Urothelium cell line (cell line): ENCODE measurements at places on chromosomes 5 and 9.
A peak's percentile ranks its signal among the peaks of the same experiment; 100 is the strongest.

DNA sequence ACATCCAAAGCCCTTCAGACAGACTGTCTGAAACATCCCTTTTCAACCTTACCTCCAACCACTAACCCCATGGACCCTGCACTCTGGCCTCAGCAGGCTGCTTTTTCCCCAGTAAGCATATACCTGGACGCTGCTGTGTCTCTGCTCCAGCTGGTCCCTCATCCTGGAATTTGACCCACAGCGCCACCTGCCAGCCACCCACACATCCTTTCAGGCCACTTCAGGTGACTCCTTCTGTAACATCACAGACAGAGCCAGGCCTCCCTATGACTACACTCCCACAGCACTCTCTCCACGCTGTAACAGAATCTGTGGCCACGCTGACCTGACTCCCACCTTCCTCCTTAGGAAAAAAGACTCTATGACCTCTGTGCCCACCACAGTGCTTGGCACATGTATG lies 3.4 kb downstream of the MGAT1 start:
- DNase-seq, result no peak

DNA sequence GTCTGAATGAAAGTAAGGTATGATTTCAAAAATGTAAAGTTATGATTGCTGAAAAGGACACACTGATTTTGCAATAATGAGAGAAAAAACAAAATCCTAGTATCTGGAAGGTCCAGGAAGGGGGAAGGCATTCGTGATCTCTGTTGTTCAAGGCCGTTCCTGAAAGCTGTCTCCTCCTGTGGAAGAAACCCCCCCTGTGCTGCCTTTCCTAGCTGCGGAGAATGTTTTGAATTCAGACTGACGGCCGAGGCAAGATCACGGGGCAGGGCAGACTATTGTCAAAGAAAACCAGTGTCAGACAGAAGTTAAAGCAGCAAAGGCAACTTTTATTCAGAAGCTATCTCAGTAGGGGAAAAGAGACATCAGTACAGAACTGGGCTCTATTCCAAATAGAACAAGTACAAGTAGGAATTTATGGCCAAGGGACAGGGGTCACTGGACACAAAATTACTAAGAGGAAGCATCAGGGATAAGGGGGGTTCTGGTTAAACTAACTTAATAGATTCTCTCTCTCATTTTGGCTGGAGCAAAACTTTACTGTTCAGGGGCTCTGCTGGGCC lies 61.9 kb upstream of the IGFBPL1 start:
- DNase-seq, result no peak

- DNase-seq, result no peak
Measured at GRCh38 chr5:77180167-77181081, 30.1 kb upstream of the PDE8B start.

- no peak for DNase-seq
Measured at GRCh38 chr5:57445006-57445704, 37.5 kb downstream of the ACTBL2 start.

DNA sequence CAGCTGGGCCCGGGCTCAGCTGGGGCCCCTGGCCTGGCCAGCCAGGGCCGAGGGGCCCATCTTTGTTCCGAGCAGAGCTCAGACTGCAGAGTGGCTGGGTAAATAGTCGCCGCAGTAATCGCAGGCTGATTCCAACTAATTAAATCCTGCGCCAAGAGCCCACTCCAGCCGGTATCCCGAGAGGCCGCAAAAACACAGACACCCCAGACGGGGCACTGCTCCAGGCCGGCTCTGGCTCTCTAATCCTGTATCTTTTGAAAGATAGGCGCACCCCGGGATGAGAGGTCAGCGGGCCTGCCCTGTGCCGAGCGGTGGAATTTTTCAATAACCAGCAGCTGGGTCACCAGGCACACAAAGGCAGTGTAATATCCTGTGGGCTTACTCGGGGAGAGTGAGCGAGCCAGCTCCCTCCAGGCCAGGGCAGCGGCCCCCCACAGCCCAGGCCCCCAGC lies 57.7 kb downstream of the LMX1B start:
- DNase-seq, result no peak

- no peak for DNase-seq
Measured at GRCh38 chr9:130918826-130919558, 20.1 kb downstream of the FIBCD1 start.

DNA sequence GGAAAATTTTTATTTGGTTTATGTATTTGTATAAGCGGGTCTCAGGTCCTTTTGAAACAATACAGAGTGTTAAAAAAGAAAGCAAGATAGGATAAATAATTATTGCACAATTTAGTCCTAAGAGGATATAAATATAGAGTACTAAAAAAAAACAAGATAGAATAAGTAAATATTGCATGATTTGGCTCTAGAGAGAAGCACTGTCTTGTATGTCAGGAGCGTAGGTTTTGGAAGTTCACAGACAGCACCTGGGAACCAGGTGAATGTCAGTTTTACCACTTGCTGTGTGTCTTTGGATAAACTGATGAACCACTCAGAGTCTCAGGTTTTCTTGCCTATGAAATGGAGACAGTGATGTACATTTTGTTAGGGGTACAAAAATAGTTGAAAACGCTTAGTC lies 266.2 kb upstream of the ADAMTSL1 start:
- no peak for DNase-seq

- no peak for DNase-seq
Measured at GRCh38 chr9:130906735-130907416, 10.3 kb upstream of the QRFP start.

DNA sequence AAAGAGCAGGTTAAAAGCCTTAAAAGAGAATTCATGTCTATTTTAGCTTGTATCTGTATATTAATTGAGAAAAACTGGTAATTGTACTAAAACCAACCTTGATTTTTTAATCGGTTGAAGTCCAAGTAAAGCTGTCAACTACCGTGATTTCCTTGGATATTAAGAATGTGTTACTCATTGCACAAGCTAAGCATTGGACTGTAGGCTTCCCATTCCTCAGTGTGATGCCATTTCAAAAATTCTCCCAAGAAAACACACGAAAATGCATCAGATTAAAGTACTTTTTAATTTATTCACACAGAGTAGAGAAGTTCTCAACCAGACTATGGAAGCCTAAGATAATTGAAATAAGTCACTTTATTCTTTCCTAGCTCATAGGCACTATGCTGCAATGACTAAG lies 761.4 kb upstream of the TYRP1 start:
- DNase-seq, result no peak

DNA sequence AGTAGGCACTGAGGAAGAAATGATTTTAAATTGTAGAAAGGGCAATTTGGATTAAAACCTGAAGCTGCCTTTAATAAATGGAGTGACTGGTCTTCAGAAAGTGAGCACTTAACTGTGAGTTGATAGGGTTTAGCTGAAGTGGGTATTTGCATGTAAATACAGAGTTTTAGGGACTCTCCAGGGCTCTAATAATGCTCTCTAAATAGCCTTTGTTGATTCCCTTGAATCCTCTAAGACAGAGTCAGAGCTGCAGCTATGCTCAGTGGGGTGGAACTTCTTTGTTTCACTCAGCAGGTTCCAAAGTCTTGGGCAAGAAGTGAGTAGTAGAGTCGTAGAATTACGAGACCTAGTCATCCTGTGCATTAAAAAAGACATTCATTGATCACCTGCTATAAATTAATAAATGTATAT lies 21.4 kb downstream of the GLRA1 start:
- DNase-seq, result no peak

- DNase-seq, result no peak
Measured at GRCh38 chr9:122263699-122264349, 816 bp downstream of the RBM18 start.

GRCh38 chr5:1885868-1886845 lies 3.4 kb upstream of the IRX4 start:
- no peak for DNase-seq

- peak; percentile 48 for DNase-seq
Measured at GRCh38 chr5:18745988-18746615, 1111.8 kb downstream of the TAF11L14 start.

DNA sequence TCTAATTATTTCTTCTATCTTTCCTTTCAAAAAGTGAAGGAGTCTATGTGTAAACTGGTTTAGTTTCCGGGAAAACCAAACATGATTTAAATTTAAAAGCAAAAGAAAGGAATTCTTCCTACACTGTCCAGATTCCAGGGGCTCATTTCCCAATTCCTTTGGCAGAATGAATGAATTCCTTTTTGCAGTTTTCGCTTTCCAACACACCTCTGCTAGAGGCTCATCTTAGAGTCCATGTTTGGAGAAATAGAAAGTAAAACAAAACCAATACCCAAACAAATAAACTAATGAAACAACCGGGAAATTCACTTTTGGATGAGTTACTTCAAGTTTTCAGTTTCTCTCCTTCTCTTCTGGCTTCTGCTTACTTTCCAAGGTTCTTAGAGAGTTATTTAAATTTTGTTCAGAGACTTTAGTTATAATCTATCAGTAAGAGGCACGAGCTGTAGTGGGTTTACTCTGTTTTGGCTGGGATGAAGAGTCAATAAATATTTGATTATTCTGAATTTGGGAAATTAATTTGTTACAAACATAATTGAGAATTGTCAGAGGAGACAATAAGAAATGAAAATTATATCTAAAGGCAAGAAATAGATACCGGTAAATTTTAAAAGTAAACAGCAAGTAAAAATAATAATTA lies 365.0 kb upstream of the CDH9 start:
- DNase-seq, result peak; percentile 17

GRCh38 chr5:141514330-141515133 lies 25.7 kb downstream of the PCDHGC5 start:
- peak; percentile 53 for DNase-seq

DNA sequence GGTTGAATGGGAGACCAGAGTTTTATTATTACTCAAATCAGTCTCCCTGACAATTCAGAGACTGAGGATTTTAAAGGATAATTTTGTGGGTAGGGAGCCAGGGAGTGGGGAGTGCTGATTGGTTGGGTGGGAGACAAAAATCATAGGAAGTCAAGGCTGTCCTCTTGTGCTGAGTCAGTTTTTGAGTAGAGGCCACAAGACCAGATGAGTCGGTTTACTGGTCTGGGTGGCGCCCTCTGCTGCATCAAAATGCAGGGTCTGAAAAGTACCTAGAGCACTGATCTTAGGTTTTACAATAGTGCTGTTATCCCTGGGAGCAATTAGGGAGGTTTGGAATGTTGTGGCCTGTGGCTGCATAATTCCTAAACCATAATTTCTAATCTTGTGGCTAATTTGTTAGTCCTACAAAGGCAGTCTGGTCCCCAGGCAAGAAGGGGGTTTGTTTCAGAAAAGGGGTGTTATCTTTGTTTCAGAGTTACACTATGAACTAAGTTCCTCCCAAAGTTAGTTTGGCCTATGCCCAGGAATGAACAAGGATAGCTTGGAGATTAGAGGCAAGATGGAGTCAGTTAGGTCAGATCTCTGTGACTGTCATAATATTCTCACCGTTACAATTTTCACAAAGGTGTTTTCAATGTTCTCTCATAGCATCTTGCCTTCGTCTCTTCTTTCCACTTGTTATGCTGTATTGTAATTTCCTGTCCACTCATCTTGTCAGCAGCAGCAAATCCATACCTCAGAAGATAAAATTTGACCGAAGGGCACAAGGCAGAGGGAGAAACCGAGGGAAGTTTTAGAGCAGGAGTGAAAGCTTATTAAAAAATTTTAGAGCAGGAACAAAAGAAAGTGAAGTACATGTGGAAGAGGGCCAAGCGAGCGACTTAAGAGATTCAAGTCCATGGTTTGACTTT lies 59.2 kb upstream of the CLINT1 start:
- peak; percentile 54 for DNase-seq

- DNase-seq, result peak; percentile 5
Measured at GRCh38 chr5:161676103-161676502, 9.4 kb upstream of the GABRA6 start.

DNA sequence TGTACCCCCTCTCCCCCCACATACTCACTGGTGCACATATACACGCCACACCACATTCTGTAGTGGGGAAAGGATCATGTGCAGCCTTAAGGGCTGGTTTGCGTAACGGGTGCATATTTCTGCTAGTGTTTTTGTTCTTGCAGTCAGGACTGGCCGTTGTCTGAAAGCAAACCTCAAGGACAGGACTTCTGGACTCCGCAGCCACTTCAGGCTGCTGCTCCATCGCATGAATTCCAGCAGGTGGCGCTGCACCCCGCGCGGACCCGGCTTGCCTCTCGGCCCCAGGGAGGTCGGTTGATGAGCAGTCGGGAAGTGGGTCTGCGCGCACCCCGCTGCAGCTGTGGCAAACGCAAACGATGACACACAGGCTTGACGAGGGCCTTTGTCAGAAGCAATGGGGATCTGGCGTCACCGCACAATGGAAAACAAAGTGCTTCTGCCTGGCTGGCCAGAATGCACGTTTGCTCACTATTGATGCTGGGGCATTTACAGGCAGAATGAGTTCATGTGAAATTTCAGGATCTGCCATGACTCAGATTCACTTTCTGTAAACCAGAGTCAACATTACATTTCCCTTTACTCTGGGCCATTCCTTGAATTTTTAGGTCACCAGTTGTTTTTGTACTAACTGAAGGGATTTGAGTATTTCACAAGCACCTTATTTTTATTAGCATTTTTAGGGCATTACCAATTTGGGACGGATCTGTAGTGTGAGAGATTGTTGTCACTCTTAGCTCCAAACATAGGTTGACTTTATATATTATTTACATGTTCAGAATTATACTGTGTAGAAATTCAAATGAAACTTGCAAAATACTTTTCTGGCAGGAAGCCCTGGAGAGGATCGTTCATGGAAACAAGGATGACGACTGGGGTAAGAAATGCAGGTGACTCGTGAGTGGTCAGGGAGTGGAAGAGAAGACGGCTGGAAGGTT lies 36.4 kb upstream of the GLRX start:
- peak; percentile 90 for DNase-seq

GRCh38 chr5:40291338-40291737 lies 388.4 kb upstream of the PTGER4 start:
- DNase-seq, result peak; percentile 18

- DNase-seq, result peak; percentile 7
Measured at GRCh38 chr5:97550164-97550563, 367.1 kb upstream of the RIOK2 start.

GRCh38 chr9:112849363-112849922 lies 41.2 kb downstream of the SLC46A2 start:
- no peak for DNase-seq

GRCh38 chr9:135178498-135178897 lies 91.0 kb downstream of the OLFM1 start:
- DNase-seq, result no peak

GRCh38 chr9:113985968-113986585 lies 92.0 kb downstream of the AMBP start:
- peak; percentile 20 for DNase-seq

DNA sequence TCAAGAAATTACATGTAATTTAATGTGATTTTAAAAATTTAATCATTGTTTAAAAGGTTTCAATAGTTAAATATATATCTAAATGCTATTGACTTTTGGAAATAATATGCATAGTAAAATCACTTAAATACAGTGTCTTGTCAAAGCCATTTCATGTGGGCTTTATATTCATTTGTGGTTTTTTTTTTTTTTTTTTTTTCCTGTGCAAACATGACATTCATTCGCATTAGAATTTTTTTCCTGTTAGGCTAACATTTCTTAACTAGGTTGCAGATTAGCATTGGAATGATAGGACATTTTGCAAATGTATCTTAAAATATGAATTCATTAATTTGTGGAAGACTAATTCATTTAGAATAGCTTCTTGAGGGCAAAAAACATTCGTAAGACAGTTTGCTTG lies 149.8 kb downstream of the PBX3 start:
- DNase-seq, result no peak

- no peak for DNase-seq
Measured at GRCh38 chr9:102506406-102506805, 488.7 kb upstream of the CYLC2 start.

GRCh38 chr5:116626272-116626723 lies 51.7 kb upstream of the SEMA6A start:
- DNase-seq, result peak; percentile 62

GRCh38 chr5:172403189-172403796 lies 51.0 kb downstream of the SH3PXD2B start:
- DNase-seq, result no peak
